PC-3 (cell line): ENCODE measurements at places on chromosomes 2 and 18. TPM values are rescaled to one million over a fixed set of nuclear protein-coding genes. Genes with fewer than 3 reads are reported as not detected.
A peak's percentile ranks its signal among the peaks of the same experiment; 100 is the strongest.

Gene CYP26B1
- 1.6 and 3.9 TPM in 2 replicates for total RNA-seq

DNA sequence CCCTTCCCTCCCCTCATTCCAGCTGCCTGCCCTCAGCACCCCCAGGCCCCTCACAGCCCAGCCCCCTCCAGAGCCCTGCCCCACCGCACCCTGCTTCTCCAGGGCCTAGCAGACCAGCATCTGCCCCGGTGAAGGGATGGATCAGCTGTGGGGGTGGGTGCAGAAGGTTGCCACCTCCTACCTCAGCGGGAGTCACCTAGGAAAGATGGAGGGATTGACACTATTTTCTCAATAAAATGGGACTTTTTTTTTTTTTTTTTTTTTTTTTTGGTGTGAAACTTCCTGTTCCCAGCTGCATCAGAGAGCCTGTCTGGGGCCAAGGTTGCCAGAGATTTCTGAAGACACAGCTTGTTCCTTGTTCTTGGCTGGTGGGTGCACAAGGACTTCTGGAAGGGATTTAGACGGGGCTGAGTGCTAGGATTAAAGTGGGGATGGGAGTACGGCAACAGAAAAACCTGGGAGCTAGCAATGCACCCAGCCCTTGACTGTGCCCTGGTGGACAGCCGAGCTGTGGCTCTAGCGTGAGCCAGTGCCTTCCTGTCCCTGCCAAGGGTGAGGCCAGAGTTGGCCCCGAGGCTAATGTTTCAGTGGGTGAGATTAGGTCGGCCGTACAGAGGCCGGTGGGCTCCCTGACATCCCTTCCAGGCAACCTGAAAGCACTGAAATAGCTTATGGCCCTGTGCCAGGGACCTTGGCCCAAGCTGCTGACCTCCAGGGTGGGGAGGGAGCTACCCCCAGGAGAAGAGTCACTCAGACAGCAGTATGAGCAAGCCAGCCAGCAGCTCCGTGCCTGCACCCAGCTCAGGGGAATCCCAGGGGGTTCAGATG, 4.6 kb downstream of the B3GNT7 start:
- no peaks in the 10 kb centered on the region for H3K36me3 ChIP-seq
- peak overlapping the region; percentile 66 for H3K27ac ChIP-seq
- peaks cover 37% of the 10 kb centered on the region for H3K4me1 ChIP-seq
- H3K27me3 ChIP-seq = no peaks in the 10 kb centered on the region
- H3K4me3 ChIP-seq = no peak overlapping the region
- DNase-seq = peak; percentile 67

GRCh38 chr2:152405206-152406118, 70.5 kb downstream of the FMNL2 start:
- peak; percentile 80 for DNase-seq
- H3K27ac ChIP-seq = peak overlapping the region; percentile 46
- peaks cover 22% of the 10 kb centered on the region for H3K4me1 ChIP-seq
- H3K4me3 ChIP-seq = 0 out of 2 replicates have a peak overlapping the region, but pooled peaks have one; percentile 2
- H3K27me3 ChIP-seq = no peaks in the 10 kb centered on the region

DNA sequence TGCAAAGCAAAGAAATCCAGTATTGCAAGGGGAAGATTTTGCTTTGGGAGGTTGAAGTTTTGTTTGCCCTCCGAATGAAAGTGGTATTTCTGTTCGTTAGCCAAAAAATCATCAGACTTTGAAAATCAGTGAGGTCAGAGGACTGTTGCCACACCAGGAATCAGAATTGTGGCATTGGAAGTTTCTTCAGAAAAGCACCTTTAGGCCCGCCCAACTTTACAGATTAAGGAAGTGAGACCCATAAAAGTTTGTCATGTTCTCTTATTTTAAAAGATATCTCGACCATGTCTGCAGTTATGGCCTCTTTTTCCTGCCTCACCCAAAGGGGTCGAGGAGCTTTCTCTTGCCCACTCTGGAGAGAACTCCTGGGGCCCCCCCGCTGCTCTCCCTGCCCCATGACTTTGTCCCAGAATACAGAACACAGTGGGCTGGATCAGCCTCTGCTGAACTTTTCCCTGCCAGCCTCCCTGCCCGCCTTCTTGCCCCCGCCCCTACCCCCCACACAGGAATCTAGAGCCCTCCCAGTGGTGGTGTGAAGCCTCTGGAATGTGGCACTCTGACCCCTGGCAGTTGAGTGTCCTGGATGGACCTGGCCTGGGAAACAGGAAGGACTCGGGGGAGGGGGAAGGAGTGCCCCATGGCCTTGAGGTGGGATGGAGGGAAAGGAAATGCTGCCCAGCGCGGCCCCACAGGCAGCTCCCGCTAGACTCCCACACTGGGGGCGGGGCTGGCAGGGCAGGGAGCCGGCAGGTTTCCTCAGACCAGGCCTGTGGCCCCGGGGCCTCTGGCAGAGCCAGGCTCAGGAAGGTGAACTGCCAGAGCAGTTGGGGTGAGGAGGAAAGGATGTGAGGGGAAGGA, 25.3 kb downstream of the CRIM1 start:
- H3K4me3 ChIP-seq = no peak overlapping the region
- H3K4me1 ChIP-seq = peaks cover 61% of the 10 kb centered on the region
- peak; percentile 71 for DNase-seq
- peaks cover 6% of the 10 kb centered on the region; the same call in 1 of the 2 replicates for H3K36me3 ChIP-seq
- no peaks in the 10 kb centered on the region for H3K27me3 ChIP-seq

DNA sequence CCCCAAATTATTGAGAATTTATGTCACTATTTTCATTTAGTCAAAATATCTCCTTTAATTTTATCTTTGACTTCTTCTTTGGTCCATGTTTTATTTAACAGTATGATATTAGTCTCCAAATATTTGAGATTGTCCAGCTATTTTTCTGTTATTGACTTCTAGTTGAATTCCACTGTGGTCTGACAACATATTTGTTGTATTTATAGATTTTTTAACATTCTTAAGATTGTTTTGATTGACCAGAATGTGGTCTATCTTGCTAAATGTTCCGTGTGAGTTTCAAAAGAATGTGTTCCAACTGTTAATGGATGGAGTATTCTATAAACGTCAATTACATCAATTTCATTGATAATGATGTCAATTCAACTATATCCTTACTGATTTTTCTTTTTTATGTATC, 1452.1 kb downstream of the SUCLG1 start:
- DNase-seq = no peak
- no peak overlapping the region for H3K4me3 ChIP-seq
- no peaks in the 10 kb centered on the region for H3K4me1 ChIP-seq
- no peaks in the 10 kb centered on the region for H3K27me3 ChIP-seq

DNA sequence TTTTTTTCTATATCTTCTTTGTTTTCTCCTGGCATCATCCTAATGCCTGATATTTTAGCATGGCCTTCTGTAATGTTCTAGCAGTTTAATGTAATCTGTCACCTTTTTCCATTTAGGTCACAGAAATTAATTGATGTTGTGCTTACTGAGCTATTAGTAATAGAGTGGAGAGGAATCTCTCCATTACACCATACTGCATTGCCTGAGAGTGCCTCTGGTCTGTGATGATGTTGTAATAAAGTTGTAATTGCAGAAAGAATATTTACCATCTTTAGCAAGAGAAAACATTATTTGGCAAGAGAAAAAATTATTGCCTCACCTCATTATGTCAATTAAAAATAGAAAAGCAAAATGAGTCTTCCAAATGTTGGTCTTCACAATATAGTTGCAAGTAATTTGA, 213.2 kb downstream of the KCNJ3 start:
- H3K4me3 ChIP-seq = no peak overlapping the region
- H3K4me1 ChIP-seq = no peaks in the 10 kb centered on the region
- no peak for DNase-seq
- H3K27ac ChIP-seq = no peak overlapping the region
- no peaks in the 10 kb centered on the region for H3K27me3 ChIP-seq
